GM23338 (cell line): ENCODE measurements at places on chromosomes 4 and X. TPM values are rescaled to one million over a fixed set of nuclear protein-coding genes. Genes with fewer than 3 reads are reported as not detected.

DNA sequence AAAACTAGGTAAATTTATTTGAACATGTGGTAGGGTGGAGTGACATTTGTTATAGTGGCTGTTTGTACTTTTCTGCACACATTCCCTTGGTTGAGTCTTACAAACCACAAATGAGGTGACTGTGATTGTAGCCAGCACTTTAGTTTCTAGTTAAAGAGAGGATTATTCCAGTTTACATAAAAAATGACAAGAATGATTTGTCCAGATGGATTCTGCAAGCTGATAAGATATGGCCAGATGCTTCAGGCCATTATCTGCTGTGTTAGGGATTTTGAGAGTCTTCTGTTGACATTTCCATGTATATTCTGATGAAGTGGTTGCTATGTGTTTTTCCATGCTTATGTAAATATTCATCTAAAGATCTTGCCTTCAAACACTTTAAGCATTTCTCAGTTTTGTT, 31.0 kb upstream of the PDE5A start:
- H3K4me3 ChIP-seq = no peak overlapping the region
- no peak for DNase-seq
- no peak overlapping the region for H3K27ac ChIP-seq
- no peaks in the 10 kb centered on the region for H3K4me1 ChIP-seq
- no peaks in the 10 kb centered on the region for H3K36me3 ChIP-seq

Gene SLITRK4
- total RNA-seq = 4.0 and 6.0 TPM in 2 replicates

- H3K36me3 ChIP-seq = no peaks in the 10 kb centered on the region
- H3K4me1 ChIP-seq = peaks cover 20% of the 10 kb centered on the region; the same call in 1 of the 2 replicates
- peak; percentile 27 for DNase-seq
- peak overlapping the region; percentile 54; the same call in 1 of the 2 replicates for H3K4me3 ChIP-seq
- no peak overlapping the region for H3K27ac ChIP-seq
Observed at GRCh38 chr4:8859550-8860095, 12.0 kb downstream of the HMX1 start.

Gene TKTL2
- total RNA-seq = 0.07 TPM in 1 of 2 replicates, not detected in the other

Gene SLC9B1
- total RNA-seq = 0.62 and 0.80 TPM in 2 replicates

Gene FGFR3
- total RNA-seq = 14.8 and 17.4 TPM in 2 replicates

DNA sequence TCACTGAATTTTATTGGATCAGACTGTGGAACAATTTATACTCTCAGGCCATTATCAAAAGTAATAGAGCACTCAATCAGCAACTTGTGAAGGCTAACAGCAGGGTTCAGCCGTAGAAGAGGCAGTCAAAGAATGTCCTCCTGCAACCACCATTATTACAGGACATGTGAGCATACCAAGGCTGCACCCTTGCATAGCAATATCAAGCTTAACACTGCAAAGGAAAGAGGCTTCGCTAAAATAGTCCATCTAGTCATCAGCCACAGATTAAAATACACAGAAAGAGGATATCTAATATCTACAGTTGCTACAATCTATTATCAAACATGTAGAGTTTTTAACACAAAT, 42.9 kb upstream of the TMPRSS11B start:
- H3K36me3 ChIP-seq = no peaks in the 10 kb centered on the region
- peaks cover 15% of the 10 kb centered on the region for H3K4me1 ChIP-seq
- no peak for DNase-seq

GRCh38 chr4:7202411-7202810, 10.1 kb downstream of the SORCS2 start:
- no peaks in the 10 kb centered on the region for H3K27me3 ChIP-seq
- no peak for DNase-seq
- H3K27ac ChIP-seq = peak overlapping the region; percentile 68
- peaks cover 24% of the 10 kb centered on the region for H3K4me1 ChIP-seq
- peak overlapping the region; percentile 8 for H3K4me3 ChIP-seq
- no peaks in the 10 kb centered on the region; the same call in 1 of the 2 replicates for H3K36me3 ChIP-seq

Gene CENPC
- total RNA-seq = 11.8 and 24.5 TPM in 2 replicates

DNA sequence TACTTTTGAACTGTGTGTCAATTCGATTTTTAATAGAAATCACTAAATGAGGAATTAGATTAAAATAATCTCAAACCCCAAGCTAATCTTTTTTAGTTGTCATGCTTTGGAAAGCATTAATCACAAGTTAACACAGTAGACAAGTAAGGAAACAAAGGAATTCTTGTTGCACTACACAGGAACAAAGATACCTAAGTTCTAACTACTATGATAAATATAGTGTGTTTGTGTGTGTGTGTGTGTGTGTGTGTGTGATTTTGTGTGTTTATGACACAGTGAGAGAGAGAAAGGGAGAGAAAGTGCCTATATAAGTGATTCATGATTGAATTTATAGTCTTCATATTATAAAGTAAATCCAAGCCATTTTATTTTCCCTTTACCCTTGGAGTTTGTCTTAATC, 931.4 kb downstream of the PCDH7 start:
- H3K27ac ChIP-seq = no peak overlapping the region
- DNase-seq = no peak
- H3K4me3 ChIP-seq = no peak overlapping the region
- H3K36me3 ChIP-seq = no peaks in the 10 kb centered on the region
- H3K27me3 ChIP-seq = no peaks in the 10 kb centered on the region

Gene TRIM75
- not detected in 2 replicates for total RNA-seq

DNA sequence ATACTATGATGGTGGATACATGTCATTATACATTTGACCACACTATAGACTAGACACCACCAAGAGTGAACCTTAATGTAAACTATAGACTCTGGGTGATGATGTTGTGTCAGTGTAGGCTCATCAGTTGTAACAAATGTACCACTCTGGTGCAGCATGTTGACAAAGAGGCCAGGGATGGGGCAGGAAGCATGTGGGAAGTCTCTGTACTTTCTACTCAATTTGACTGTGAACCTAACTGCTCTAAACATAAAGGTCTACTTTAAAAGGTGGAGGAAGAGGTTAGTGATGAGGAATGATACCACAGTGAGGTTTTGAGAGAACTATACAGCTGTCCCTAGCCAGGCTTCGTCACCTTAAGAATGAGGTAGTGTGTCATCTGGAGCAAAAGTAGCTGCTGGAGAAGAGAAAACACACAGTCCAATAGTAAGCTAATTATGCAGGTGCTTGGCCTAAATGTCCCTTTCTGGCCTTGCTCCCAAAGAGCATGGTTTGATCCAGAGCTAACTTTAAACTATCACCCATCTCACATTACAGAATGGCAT, 38.4 kb downstream of the GRSF1 start:
- DNase-seq = no peak
- H3K27me3 ChIP-seq = no peaks in the 10 kb centered on the region
- H3K4me3 ChIP-seq = no peak overlapping the region
- no peak overlapping the region for H3K27ac ChIP-seq
- H3K36me3 ChIP-seq = no peaks in the 10 kb centered on the region
- H3K4me1 ChIP-seq = no peaks in the 10 kb centered on the region

DNA sequence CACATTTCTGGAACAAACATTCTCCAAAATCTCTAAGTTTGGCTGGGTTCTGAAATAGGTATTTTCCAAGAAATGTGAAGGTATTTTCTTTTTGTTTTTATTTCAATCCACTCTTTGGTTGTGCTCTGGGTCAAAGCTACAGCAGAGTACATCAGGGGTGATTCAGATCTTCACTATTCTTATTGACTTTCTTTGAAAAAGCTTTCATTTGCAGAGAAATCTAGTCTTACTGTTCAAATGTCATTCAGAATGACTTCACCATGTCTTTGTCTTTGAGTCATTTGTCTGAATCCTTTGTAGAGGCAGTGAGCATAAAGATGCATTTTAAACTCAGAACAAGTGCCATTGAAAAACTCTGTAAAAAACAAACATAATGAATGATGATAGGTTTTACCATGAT, 547.2 kb upstream of the ADGRL3 start:
- no peaks in the 10 kb centered on the region for H3K4me1 ChIP-seq
- no peak for DNase-seq

- H3K4me3 ChIP-seq = no peak overlapping the region
- no peak overlapping the region for H3K27ac ChIP-seq
- peak; percentile 38 for DNase-seq
- H3K4me1 ChIP-seq = no peaks in the 10 kb centered on the region
- H3K27me3 ChIP-seq = peaks cover 61% of the 10 kb centered on the region
Observed at GRCh38 chr4:823761-824460, 2.0 kb downstream of the CPLX1 start.

- H3K27me3 ChIP-seq = no peaks in the 10 kb centered on the region
- H3K4me1 ChIP-seq = peaks cover 30% of the 10 kb centered on the region
- DNase-seq = no peak
Observed at GRCh38 chr4:185219551-185220344, 10.3 kb downstream of the SNX25 start.

DNA sequence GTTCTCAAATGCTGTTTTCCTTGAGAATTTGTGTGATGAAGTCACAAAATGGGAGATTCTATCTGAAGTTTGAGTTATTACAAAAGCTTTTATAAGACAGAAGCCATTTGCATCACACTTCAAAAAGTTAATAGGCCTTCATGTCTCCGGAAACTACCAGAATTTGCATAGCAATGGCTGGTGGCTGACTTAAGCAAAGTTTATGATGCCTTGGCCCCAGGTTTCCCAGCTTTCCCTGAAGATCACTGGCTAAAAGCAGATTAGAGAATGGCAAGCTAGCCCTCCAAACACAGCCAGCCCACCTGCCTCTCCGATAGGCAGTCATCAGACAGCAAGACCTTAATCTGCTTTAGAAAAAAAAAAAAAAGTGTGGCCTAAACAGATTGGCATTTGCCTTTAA, 197.8 kb downstream of the HS3ST1 start:
- H3K27ac ChIP-seq = peak overlapping the region; percentile 8
- H3K4me1 ChIP-seq = peaks cover 33% of the 10 kb centered on the region
- DNase-seq = peak; percentile 43

DNA sequence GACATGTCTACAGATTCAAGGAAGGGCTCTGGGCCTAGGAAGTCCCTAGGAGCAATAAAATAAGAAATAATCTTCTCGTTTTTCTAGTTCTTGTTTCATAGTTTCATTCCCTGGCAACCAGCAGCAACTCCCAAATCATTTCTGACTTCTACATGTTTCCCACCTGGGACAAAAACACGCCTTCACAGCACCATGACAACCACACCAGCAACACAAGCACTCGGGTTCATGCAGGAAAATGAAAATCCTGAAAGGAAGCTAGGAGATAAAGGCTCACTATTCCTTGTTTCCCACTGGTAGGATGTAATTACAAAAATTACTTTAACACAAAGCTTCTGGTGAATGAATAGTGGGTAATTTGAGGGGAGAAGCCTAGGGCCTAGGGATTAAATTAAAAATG, 158.9 kb downstream of the ADAMTS3 start:
- no peak overlapping the region for H3K4me3 ChIP-seq
- H3K4me1 ChIP-seq = no peaks in the 10 kb centered on the region
- no peaks in the 10 kb centered on the region for H3K27me3 ChIP-seq
- no peaks in the 10 kb centered on the region for H3K36me3 ChIP-seq
- no peak for DNase-seq

GRCh38 chrX:140661643-140662042, 47.9 kb upstream of the LINC00632 start:
- H3K4me3 ChIP-seq = no peak overlapping the region
- no peaks in the 10 kb centered on the region for H3K27me3 ChIP-seq
- no peaks in the 10 kb centered on the region for H3K36me3 ChIP-seq
- no peak overlapping the region for H3K27ac ChIP-seq

DNA sequence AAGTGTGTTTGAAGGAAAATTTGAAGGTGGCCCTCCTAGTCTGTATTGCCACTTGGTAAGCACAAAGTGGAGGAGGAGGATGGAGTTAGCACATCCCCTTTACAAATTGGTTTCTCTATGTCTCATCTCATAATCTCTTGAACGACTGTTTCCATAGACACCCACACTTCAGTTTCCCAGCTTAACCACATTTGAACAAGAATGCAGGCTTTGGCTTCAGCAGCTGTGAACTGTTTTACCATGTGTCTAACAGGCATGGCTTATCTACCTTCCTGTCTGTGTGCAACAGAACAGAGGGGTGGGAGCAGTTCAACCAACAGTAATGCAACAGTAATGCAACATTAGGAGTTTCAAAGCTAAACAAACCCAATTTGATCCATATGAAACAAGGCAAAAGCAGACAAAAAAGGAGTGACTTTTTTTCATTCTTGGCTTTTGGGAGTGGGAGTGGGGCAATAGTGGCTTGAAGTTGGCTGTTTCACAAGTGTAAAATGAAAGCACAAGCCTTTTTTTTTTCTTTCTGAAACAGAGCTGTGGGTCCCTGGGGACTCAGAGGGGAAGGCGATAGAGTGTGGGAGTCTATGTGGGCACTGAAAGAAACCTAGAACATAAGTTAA, 108.0 kb downstream of the ITM2A start:
- H3K4me3 ChIP-seq = no peak overlapping the region
- H3K27ac ChIP-seq = no peak overlapping the region
- DNase-seq = no peak
- H3K27me3 ChIP-seq = no peaks in the 10 kb centered on the region
- H3K4me1 ChIP-seq = no peaks in the 10 kb centered on the region

GRCh38 chr4:53974561-53974960, 89.8 kb downstream of the CHIC2 start:
- no peaks in the 10 kb centered on the region for H3K27me3 ChIP-seq
- H3K36me3 ChIP-seq = no peaks in the 10 kb centered on the region
- no peaks in the 10 kb centered on the region for H3K4me1 ChIP-seq
- no peak for DNase-seq
- no peak overlapping the region for H3K27ac ChIP-seq

GRCh38 chrX:49019599-49020249, 17.7 kb upstream of the GRIPAP1 start:
- H3K4me3 ChIP-seq = no peak overlapping the region
- no peaks in the 10 kb centered on the region for H3K27me3 ChIP-seq
- no peaks in the 10 kb centered on the region for H3K4me1 ChIP-seq
- no peaks in the 10 kb centered on the region for H3K36me3 ChIP-seq
- no peak overlapping the region for H3K27ac ChIP-seq

GRCh38 chr4:182018691-182019090, 224.5 kb upstream of the TENM3 start:
- H3K27me3 ChIP-seq = no peaks in the 10 kb centered on the region
- DNase-seq = no peak
- no peak overlapping the region for H3K4me3 ChIP-seq
- H3K4me1 ChIP-seq = peaks cover 13% of the 10 kb centered on the region
- no peaks in the 10 kb centered on the region for H3K36me3 ChIP-seq

GRCh38 chr4:19983072-19983471, 268.6 kb upstream of the SLIT2 start:
- H3K27ac ChIP-seq = no peak overlapping the region

GRCh38 chr4:69748173-69748572, 12.2 kb downstream of the SULT1B1 start:
- H3K27me3 ChIP-seq = no peaks in the 10 kb centered on the region
- no peak overlapping the region for H3K27ac ChIP-seq
- no peaks in the 10 kb centered on the region for H3K4me1 ChIP-seq
- no peaks in the 10 kb centered on the region for H3K36me3 ChIP-seq

DNA sequence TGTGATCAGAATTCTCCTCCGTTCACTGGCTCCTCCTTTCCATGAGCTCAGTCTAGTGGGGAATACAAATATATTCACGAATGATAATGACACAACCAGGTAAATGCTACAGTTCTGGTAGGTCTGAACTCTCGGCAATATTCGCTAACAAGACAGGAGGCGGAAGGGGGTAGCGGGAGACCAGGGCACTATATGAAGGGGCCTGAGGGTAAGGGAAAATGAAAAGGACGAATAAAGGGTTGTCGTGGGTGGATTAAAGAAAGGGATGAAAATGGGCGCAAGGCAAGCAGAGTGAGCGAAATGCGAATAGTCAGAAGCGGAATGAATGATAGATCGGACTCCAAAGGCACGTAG, 743 bp downstream of the NKAP start:
- no peak for DNase-seq
- H3K36me3 ChIP-seq = no peaks in the 10 kb centered on the region
- H3K4me3 ChIP-seq = peak overlapping the region; percentile 80
- peak overlapping the region; percentile 76 for H3K27ac ChIP-seq
